ENCODE measurements at places on chromosomes 3 and 15.

GRCh38 chr3:158702815-158703481 lies 29.3 kb downstream of the RARRES1 start:
- DNase-seq, result no peak

GRCh38 chr15:101004500-101004899 lies 85.3 kb downstream of the LRRK1 start:
- no peak for DNase-seq

DNA sequence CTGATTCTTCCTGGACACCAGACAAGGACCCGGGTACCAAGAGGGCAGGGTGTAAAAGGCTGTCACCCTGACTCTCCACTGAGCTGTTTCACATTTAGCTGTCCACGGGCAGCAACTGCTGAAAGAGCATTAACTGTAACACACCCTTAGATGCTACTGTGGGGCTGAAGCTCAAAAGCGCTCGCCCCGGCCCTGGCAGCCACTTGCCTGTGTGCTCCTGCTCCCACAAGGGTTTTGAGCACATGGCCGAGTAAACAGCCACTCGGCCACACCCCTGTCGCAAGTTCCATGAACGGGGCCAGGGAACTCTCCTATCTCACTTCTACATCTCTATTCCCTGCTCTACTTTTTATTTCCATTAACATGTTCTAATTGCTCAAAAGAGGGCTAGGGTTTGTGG lies 421.7 kb downstream of the TUSC7 start:
- no peak for DNase-seq

DNA sequence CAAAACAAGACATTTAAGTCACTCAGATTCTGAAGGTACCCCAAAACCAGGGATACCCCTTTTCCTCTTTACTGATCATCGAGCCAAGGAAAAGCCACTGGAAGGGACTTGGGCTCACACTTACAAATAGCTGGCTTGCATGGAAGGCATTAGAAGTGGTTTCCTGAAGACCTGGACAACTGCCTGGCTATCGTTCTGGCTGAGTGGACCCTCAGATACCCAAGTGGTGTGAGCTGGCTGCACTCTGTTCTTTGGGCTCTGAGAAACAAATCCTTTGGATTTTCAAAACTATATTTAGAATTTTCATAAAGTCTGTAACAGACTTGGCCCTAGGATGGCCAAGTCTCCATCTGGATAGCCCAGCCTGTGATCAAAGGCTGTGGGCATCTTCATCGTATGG lies 110.1 kb upstream of the CTDSPL start:
- no peak for DNase-seq

- DNase-seq, result peak; percentile 54
Measured at GRCh38 chr3:12553921-12554391, 2.9 kb upstream of the MKRN2 start.

DNA sequence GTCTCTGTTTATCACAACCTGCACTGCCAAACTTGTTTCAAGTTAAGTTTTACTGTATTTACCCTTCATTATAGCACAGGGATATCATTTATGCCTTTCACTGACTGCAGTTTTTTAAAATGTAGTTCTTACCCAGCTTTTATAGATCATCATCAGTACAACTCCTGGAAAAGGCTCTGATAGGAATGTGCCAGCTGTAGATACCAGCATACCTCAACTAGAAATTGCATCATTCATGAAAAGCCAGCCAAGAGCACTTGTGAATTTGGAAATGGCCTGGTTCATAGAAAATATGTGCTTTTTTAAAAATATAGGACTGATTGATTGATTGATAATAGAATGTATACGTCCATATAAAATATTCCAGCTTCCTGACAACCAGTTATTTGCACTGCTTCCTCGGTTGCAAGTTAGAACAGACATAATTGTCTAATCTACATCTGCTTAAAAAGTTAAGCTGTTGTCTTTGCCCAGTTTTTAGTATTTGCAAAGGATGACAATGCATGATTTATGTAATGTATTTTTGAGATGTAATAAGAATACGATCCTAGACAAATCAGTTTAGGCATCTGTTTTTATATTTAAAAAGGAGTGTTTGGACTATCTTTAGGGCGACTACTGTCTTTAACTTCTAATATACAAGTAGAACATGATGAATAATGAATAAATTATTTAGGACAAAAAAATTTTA lies 58.5 kb downstream of the DCUN1D1 start:
- no peak for DNase-seq

DNA sequence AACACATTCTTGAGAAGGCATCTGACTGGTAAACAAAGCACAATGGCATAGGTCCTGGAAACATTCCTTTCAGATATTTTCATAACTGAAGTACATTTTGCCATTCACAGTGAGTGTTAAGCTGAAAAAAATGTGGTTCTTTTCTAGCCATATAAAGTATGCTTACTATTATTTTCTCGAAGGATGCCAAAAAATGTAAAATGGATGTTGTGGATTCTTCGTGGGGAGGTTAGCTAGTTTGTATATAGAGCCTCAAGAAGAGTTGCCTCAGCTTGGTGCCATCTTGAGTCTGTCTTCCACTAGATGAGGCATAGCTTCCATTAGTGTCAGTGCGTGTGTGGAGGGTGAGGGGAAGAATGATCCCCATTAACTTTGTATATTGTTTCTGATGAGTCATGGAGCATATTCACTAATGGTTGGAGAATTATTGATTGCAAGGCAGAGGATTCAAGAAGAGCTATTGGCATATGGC lies 4.1 kb downstream of the MBNL1 start:
- no peak for DNase-seq

DNA sequence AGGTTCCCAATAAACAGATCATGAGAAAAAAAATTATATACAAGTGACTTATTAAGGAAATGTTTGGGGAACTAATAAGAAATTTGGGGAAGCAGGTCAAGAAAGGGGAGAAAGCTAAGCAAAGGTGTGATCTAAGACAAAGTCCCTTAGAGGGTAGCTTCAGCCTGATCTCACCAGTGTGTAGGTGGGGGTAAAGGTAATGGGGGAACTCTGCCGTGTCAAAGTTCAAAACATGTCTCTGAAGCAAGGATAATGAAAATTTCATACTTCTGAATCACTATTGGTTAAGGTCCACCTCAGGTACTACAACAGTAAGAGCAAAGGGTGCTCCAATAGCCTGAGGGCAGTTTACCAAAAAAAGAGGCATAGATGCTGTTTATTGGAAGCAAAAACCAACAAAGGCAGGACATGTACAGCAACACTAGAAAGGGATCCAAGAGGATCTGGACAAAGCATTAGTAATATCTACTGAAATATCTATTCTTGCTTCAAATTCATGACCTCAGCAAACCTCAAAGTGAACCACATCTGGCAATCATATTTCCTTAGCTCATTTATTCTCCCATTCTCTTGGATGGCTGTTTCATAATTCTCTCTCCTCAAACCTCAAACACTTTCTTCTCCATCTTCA lies 6.9 kb downstream of the ACAD11 start:
- no peak for DNase-seq

Measured in GM06990 (cell line).